ENCODE measurements at places on chromosomes 1 and 21.

DNA sequence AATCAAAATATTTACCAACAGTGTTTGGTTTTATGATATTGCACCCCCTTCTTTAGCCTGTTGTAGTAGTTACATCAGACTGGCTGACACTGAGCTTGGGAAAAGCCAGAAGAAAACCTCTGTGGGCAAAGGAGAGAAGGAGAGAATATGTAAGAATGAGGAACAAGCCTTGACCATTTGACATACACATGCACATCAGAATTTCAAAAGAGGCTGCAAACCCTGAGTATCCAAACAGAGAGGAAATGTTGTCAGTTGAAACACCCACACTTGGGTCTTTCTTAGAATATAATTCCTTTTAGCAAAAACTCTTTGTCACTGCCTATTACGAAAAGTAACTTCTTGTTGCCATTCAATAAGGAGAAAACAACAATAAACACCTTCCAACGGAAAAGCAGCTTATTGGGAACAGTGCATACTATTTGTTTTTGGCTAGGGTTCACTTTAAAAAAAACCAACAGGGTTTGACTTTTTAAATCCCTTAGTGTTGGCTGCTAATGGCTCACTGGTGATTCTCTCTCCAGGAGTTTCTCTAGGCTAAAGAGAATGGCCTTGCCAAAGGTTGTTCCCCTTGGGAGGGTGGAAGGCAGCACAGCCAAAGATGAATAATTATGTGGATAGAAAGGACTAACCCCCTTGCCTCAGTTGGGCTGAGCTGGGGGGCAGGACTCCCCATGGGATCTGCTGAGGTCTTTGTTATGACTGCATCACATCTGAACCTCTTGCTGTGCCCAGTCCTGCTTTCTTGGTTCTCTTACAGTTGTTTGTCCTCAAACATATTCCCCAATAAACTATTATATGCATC, 48.9 kb downstream of the GORAB start:
- DNase-seq, result no peak

- DNase-seq, result no peak
Measured at GRCh38 chr1:48937732-48938131, 161.0 kb upstream of the BEND5 start.

- DNase-seq, result no peak
Measured at GRCh38 chr1:19068639-19069276, 112.3 kb upstream of the IFFO2 start.

GRCh38 chr1:210233495-210234328, 1.1 kb downstream of the SERTAD4 start:
- no peak for DNase-seq

DNA sequence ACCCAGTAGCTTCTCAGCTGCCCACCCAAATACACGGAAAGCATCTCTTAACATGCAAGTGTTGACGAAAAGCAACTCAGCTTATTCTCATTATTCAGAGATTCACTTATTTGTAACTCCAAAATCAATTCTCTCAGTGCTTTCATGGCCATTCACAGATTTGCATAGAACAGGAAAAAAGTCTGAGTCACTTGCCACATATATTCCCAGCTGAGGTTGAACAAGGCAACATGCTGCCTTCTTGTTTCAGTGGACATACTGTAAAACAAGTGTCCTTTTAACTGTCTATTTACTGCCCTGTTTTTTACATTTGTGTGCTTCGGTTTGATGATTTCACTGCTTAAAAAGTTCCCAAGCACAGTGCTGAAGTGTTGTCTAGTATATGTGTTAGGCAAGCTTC, 273.0 kb downstream of the LTN1 start:
- no peak for DNase-seq

DNA sequence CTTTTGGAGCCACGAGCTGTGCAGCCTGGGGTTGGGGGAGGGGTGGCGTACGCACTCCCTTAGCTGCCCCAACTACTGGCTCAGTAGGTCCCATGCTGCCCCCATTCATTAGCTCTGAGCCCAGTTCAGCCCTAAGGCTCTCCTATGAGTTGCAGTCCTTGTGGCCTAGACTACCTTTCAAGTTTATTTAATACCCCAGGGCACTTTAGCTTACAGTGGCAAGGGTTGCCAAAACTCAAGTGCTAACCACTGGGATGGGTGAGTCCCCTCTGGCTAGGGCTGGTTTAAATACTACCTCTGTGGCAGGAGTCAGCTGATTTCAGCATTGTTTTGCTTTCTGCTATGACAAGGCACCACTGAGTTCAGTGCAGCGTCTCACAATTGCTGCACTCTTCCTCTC, 118.2 kb downstream of the ODF2L start:
- DNase-seq, result no peak

GRCh38 chr1:85850238-85850637, 142.0 kb upstream of the ZNHIT6 start:
- no peak for DNase-seq

DNA sequence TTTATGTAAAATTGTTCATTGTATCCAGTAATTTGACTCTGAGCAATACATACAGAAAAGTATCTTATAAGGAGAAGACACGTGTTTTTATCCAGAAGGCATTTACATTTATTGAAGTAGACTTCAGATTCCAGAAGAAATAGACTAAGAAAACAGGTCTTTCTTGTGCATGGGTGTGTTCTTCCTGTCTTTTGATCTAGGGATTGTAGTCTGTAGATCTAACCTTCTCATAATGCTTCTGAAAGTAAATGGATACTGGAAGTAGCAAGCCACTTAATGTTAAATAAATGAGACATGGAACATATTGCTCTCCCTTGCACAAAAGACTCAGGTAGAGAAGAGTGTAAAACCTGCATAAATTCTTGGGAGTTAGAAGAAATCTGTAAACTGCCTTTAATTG, 853.2 kb upstream of the B3GALT2 start:
- DNase-seq, result no peak

DNA sequence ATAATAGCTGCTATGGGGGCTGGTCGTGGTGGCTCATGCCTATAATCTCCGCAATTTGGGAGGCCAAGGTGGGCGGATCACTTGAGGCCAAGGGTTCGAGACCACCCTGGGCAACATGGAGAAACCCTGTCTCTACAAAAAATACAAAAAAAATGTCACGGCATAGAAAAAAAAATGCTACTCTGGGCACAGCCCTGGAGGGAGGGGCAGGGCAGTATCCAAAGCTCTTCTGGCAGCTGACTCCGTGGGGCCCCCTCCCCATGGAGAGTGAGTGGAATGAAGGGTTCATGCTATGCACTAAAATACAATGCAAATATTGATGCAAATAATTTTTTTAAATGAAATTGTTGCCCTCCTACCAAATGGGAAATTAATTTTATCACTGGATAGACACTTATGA, 78.7 kb downstream of the DESI2 start:
- no peak for DNase-seq

Data from CD4-positive, alpha-beta T cell treated with Interleukin-2 at 100 ng/mL for 4 hours (primary cell).